Kidney epithelial cell (primary cell): ENCODE measurements at places on chromosomes 7 and 10. TPM values are rescaled to one million over a fixed set of nuclear protein-coding genes. Genes with fewer than 3 reads are reported as not detected.

DNA sequence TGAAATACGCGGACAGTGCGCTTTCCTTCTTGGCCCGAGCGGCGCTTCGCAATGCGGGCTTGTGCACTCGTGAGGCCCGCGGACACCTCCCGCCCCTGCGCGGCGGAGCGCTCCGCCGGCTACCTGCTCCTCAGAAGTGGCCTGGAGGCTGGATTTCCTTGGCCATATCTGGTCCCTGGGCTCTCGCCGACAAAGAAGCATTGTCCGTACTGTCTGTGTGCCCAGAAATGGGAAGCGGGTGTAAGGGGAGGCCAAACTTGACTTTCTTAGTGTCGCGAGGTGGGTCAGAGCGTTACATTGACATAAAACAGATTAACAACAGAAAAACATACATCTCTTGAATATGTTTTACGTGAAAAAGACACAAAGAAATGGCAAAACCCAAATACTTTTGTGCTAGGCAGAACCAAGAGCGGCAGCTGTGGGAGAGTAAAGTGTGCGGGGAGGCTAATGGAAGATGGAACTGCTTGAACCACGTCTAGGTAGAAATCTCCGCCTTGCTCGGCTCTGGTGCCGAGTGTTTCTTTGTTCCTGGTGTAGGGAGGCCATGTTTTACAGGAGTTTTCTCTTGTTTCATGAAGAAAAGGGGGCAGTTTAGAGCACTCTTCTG lies 1.4 kb downstream of the LANCL2 start:
- no peak for DNase-seq

- DNase-seq, result no peak
Observed at GRCh38 chr7:111638078-111638477, 75.8 kb upstream of the IMMP2L start.

Gene SFTPA1
- total RNA-seq, result not detected in 2 replicates

Gene ZEB1
- 8.5 and 10.8 TPM in 2 replicates for total RNA-seq

DNA sequence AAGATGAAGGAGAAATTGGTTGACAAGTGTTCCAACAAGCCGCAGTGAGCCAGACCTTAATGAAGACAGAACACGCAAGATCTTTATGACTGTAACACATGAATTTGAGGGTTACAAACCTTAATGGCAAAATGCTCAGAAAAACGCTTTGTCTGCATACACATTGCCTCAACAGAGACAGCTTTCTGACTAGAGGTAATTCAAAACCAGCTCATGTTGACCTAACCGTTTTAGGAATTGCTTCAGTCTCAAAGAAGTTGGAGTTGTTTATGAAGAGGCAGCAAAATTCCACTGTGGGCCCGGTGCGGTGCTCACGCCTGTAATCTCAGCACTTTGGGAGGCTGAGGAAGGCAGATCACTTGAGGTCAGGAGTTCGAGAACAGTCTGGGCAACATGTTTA lies 2.2 kb upstream of the GTF2I start:
- DNase-seq, result no peak

Gene PURB
- total RNA-seq, result 19.8 and 25.3 TPM in 2 replicates

- peak; percentile 59 for DNase-seq
Observed at GRCh38 chr10:30818010-30818660, 188.6 kb upstream of the LYZL2 start.

Gene MEOX2
- not detected in 2 replicates for total RNA-seq

DNA sequence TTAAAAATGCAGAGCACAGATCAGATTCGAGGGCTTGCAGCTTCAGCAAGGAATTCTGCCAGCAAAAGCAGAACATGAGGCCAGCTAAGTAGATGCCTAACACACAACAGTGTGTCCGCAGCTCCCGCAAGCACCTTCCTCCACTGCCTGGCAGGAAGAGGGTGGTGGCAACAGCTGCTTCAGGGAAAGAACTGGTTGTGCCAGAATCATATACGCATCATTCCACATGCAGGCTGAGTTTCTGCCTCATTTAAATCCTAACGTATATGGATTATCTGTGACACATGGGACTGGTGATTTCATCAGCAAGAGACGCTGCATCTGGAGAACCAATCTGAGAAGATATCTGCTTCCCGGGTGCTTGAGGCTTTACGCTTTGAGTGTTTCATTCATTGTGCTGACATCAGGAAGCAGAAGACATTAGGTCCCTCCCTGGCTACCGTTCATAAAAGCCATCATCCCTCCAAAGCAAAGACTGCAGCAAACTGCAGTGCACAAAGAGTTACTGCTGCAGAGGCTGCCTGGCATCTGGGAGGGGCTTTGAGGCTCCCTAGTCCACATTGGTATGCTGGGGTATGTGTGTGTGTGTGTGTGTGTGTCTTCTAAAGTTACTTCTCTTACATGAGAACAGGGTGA lies 78.8 kb downstream of the FAM13C start:
- no peak for DNase-seq

GRCh38 chr10:129771991-129772431 lies 192.1 kb downstream of the EBF3 start:
- no peak for DNase-seq

GRCh38 chr7:90180011-90180585 lies 25.8 kb downstream of the STEAP1 start:
- DNase-seq, result peak; percentile 23

Gene TUBAL3
- total RNA-seq, result 0.34 and 0.46 TPM in 2 replicates

Gene CPVL
- 19.1 and 25.9 TPM in 2 replicates for total RNA-seq

DNA sequence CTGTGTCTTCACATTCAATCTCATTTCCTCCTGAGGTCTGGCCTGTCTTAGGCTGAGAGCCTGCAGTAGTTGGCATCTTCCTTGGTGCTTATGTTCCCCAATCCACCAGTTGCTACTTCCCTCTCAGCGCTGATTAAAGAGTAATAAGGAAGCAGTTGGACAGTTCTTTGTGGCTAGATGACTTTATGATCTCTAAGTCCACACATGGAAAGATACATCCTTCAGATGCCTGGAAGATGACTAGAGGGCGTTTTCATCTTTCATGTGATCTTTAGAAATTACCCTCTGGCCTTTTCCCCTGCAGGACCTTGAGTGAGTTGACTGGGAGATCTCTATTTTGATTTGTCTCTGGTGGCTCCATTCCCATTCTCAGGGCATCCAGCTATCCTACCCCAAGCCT lies 204.5 kb downstream of the GRM3 start:
- DNase-seq, result no peak

Gene TFR2
- total RNA-seq, result 0.34 and 0.71 TPM in 2 replicates

Gene FAM25A
- total RNA-seq, result not detected in 2 replicates

DNA sequence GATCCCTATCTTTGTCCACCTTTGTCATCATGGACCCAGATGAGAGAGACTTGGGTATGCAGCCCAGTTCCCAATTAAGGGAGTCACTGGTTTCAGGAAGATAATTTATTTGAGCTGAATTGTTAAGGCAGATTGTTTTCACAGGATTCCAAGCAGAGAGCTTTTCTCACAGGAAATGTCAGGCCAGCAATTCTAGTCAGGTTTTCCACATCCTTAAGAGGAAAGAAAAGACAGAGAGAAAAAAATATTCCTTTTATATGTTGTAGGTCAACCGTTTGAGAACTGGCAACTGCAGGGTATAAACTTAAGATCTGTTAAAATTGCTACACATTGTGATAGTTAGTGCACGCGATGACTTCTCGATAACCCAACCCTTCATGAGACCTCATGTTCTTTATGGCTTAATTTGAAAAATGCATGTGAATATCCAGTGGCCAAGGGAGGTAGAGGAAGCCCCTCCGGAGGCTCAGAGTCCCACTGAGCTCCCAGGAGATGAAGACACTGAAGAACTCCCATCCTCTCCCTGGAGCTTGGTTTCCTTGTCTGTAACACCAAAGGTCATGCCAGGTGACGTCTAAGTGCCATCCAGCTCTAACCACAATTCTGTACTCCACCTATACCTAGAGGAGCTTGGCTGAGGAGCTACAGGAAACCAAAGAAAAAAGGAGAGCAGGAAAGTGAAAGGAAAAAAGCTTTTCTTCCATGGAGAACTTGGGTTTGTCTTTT lies 45.6 kb downstream of the MINDY4 start:
- DNase-seq, result no peak

GRCh38 chr7:68697796-68698280 lies 900.4 kb upstream of the AUTS2 start:
- DNase-seq, result no peak

- DNase-seq, result no peak
Observed at GRCh38 chr7:1670894-1671593, 967 bp downstream of the ELFN1 start.

DNA sequence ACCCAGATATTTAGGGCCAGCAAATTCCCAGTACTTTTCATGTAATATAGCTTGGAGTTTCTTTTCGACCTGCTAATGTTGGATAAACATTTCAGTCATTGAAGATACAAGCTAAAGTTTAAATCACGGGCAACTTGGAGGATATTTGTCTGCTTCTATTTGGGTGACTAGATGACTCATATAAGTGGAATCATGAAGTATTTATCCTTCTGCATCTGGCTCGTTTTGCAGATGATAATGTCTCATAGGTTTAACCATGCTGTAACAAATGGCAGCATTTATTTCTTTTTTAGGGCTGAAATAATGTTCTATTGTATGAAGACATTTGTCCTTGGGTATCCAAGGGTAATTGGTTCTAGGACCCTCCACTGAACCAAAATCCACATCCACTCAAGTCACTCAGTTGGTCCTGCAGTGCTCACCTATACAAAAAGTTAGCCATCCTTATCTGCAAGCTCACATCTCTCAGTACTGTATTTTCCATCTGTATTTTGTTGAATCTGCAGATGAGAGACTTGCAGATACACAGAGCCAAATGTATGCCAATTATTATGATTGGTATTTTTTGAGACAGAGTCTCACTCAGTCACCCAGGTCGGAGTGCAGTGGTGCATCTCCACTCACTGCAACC lies 187.2 kb upstream of the CSTF2T start:
- DNase-seq, result no peak

Gene TET1
- 1.2 and 2.1 TPM in 2 replicates for total RNA-seq

Gene IL2RA
- 0.34 TPM in 1 of 2 replicates, not detected in the other for total RNA-seq

GRCh38 chr7:1964913-1965578 lies 267.7 kb downstream of the MAD1L1 start:
- DNase-seq, result no peak

DNA sequence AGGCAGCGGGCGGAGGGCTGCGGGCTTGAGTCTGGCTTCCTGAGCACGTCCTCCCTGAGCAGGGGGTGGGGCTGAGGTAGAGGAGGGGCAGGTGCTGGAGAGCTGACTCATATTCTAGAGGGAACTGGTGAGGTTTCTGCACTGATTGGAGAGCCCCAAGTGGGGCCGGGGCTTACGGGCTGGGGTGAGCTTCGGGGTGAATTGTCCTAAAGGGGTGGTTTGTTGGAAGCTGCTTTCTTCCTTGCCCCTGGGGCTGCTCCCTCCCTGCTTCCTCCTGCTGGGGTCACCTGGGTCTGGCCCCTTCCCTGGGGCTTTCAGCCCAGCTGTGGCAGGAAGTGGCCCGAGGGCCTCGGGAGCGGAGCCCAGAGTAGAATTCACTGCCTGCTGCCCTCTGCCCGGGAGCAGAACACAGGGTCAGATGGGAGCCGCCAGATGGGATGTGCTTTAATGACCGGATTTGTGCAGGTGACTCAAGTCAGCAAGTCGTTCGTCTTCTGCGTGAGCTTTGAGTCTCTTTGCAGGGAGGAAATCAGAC lies 48.6 kb downstream of the FAM20C start:
- no peak for DNase-seq

DNA sequence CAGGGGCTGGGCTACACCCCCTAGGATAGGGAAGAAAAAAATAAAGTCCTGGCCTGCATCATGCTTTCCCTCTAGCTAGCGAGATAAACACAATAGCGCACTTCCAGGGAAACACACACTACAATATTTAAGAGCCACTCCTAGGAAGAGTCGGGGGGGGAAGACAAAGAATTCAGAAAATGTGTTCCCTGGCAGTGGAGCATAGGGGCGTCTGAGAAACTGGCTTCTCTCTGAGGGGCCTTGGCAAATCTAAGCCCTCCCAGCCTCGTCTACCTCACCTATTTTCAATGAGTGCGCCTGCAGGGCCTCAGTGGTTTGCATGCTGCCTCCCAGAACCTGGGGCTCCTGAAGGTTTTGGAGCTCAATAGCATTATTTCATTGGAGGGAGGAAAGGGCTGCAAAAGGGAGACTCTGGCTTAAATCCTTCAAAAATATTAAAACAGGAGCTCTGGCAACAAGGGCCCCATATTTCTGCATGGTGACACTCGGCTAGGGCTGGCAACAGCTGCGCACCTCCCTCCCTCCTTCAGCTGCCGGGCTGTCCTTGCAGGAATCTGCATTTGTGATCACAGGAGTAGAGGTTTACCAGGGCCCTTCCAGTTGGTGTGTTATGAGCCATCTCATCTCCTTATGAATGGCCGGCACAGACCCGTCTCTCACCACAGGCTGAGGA lies 10.8 kb downstream of the ANXA11 start:
- DNase-seq, result no peak

- peak; percentile 52 for DNase-seq
Observed at GRCh38 chr7:132738254-132738653, 162.0 kb upstream of the PLXNA4 start.

- no peak for DNase-seq
Observed at GRCh38 chr7:27245798-27246691, 3.4 kb downstream of the EVX1 start.

- no peak for DNase-seq
Observed at GRCh38 chr7:71488308-71488707, 356.4 kb downstream of the GALNT17 start.

Gene FAM24B
- total RNA-seq, result 14.6 and 18.2 TPM in 2 replicates

DNA sequence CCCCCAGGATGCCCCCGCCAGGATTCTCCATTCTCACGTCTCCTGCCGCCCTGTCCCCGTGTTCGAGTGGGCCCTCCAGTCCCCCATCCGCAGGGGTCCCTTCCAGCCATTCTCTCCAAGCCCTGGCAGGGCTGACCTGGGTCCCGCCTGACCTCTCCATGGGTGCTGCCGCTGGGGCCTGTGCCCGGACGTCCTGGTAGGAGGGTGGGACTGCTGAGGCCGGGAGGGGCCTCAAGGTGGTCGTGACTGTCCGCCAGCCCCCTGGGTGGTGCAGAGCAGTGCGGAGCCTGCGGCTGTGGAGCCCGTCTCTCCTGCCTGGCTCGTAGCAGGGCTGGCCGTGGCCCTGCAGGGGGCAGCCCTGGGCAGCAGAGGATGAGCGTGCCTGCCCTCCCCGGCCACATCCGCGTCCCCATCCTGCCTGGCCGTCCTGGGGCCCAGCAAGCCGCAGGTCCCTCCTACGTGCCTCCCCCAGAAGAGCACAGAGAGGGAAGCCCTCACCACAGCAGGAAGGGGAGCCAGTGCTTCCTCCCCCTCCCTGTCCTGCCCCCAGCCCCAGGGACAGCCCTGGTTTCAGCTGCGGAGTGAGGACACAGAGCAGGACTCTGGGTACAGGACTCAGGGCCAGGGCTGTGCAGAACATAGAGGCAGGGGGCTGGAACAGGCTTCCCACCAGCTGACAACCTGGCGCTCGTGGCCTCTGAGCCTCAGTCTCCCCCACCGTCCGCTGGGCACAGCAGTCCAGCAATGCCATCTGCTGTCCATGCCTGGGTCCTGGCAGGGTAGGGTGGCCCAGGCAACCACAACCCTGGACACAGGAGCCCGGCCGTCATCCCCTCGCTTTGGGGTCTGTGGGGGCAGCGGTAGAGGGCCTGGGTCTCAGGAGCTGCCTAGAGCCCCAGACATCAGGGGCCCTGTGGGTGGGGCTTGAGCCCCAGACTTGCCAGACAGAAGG lies 1.5 kb upstream of the GRIFIN start:
- no peak for DNase-seq
